ENCODE measurements at places on chromosomes 13 and 19.

DNA sequence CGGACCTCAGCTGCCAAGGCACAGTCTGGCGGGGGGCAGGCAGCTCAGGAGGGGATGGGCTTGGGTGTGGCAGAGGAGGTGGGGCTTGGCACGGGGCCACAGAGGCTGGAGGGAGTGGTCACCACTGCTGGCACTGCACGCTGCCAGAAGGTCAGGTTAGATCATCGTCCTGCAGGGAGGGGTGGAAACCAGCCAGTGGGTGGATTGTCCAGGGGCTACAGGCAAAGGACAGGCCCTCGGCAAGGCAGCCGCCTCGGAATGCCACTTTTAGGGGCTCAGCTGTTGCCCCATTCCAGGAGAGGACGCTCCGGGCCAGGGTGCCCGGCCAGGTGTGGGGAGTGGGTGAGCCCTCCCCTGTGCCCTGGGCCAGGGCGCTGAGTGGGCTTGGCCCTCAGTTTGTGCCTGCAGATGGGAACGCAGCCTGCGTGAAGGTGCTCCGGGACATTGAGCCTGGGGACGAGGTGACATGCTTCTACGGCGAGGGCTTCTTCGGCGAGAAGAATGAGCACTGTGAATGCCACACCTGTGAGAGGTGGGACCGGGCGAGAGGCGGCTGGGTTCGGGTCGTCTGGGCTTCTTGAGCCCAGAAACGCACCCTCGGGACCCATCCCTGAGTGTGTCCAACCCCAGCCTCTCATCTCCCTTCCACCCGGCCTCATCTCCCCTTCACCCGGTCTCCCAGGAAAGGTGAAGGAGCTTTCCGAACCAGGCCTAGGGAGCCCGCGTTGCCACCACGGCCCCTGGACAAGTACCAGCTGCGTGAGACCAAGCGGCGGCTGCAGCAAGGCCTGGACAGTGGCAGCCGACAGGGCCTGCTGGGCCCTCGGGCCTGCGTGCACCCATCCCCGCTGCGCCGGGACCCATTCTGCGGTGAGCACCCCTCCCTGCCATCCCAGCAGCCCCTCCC lies 6.4 kb downstream of the KMT5C start:
- no peak for DNase-seq

DNA sequence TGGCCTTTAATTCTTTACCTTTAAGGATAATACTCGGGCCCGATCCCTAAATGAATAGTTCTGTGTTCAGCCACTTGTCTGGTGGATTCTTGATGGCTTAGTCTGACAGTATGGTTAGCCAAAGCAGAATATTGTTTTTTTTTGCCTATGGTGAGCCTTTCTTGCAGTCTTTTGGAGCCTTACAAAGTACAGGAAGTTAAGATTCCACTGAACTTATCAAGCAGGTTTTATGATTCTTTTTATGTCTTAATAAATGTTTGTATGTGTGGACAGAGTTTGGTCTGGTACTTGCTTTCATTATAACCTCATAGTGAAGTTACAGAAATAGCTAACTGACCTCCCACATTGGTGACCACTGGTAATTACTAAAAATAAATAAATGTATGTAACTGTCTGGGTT lies 17.1 kb downstream of the PCCA start:
- peak; percentile 39 for DNase-seq

- DNase-seq = no peak
These were observed 475 bp downstream of the MRPL57 start for GRCh38 chr13:21176982-21177284.

- no peak for DNase-seq
These were observed 103.7 kb downstream of the RXFP2 start for GRCh38 chr13:31843044-31843443.

DNA sequence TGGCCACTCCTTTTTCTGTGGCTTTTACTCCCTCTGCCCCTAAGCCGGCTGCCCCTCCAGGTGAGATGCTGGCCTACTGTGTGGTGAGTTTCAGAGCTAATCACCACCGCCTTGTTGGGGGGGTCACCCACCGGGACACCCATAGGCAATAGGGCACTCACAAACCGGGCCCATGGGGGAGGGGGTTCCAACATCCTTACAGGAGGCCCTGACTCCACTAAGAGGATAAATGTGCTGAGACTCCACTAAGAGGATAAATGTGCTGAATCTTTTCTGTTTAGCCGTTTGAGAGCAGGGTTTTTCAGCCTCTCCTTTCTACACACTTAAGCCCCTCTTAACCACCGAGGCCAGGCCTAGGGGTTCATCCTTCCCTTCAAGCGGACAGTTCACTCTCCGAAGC lies 73.7 kb downstream of the SLC15A1 start:
- no peak for DNase-seq

DNA sequence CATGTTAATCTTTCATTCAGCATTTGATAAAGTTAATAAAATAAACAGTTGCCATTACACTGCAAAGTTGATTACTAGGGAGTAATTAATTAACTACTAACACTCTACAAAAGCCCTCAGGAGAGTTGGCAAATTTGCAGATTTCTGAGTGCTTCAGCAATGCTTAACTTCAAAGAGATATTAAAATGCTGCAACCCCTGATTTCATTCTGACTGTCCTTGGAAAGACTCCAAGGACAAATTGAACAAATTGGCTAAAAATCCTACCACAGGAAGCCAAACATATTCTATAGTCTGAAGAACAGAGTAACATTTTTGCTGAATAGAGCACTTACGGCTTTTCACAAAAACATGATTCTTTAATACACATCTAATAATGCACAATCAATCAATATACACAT lies 1543.0 kb downstream of the SLITRK5 start:
- no peak for DNase-seq

DNA sequence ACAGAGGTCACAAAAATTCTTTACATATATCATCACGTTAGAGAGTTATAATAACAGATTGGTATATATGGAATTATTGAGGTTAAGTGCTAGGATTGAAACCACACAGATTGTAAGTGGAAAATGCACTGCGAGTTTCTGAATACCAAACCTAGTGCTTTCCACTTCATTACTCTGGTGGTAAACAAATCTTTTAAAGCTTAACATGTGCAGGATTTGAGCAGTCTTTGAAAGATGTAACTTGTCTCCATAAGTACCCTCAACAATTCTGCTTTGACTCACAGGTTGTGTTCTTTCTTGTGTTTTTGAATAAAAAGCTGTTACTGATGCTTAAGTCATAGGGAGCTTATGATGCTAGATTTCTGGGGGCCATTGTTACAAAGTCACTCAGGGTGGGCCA lies 314.7 kb upstream of the DACH1 start:
- no peak for DNase-seq

DNA sequence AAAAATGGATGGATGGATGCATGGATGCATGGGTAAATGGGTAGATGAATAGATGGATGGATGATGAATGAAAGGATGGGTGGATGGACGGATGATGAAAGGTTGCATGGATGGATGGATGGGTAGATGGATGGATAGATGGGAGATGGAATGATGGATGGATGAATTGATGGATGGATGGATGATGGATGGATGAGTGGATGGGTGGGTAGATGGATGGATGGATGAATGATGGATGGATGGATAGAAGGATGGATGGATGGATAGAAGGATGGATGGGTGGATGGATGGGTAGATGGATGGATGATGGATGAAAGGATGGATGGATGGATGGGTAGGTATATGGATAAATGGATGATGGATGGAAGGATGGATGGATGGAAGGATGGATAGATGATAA lies 115.1 kb upstream of the LSM14A start:
- DNase-seq = no peak

DNA sequence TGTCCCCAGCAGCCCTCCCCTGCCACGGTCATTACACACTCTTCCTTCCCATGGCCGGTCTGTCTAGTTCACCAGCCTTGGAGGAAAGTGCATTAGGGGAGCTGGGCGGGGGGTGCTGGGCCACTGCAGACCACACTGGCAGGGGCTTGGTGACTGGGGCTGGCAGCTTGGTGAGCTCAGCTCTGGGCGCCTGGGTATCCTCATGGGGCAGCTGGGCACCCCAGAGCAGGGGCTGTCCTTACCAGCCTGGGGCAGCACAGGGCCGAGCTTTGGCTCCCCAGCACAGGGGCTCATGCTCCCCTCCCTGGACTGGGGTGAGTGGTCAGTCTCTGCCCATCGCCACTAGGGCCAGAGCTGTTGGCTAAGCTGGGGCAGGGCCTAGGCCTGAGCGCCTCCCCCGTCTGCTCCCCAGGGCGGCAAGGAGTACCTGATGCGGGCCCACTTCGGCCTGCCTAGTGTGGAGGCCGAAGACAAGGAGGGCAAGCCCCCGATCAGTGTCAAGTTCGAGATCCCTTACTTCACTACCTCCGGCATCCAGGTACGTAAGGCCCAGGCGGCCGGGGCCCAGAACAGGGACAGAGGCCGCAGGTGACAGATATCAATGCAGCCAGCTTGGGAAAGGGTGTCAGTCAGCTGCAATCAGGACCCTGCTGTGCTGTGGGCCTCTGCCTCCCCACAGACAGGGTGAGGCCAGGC lies 35.5 kb downstream of the AP1M1 start:
- no peak for DNase-seq

DNA sequence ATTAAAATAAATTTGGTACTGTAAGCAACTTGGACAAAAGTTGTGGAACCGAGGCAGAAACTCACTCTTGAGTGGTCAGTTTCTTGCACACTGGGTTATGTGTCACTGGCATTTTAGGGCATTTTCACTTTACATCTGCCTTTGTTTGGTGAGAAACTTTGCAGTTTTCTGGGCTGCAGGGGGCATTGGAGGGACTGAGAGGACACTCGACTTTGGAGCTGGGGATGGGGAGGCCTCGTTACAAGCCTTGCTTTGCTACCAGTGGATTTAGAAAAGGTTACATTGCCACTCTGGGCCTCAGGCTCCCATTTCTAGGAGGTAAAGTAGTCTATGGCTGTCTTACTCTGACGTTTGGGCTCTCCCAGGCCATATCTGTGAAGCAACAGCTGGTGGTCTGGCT lies 41.9 kb upstream of the ZNF536 start:
- no peak for DNase-seq

DNA sequence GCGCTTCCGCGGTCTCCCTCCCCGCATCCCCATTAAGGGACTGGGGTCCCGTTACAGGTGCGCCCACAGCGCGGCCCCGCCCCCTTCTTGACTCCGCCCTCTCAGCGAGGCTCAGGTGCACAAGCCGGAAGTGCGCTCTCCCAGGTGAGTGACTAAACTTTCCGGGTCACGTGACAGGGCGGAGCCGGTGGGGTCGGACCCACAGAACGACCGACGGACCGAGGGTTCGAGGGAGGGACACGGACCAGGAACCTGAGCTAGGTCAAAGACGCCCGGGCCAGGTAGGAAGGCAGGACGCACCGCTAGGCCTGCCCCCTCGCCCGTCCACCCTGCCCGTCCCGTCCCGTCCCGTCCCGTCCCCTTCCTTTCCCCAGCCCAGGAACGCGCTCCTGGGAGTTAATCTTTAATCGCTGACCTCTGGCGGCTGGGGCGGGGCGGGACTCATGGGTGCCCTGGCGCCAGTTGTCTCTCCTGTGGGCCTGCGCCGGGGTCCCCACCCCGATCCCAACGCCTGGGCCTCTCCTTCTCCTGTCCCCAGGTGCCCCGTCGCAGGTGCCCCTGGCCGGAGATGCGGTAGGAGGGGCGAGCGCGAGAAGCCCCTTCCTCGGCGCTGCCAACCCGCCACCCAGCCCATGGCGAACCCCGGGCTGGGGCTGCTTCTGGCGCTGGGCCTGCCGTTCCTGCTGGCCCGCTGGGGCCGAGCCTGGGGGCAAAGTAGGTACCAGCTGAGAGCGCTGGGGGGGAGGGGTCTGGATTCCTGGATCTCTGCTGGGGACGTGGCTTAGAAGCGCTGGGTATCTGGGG lies at the start of gene CRB3:
Gene CRB3, plus strand, starts transcription at position 202 of the 804 bp plus-strand sequence. Its CDS starts 431 bp downstream, at position 633.
- DNase-seq = peak; percentile 87

- no peak for DNase-seq
These were observed 21.9 kb downstream of the KCTD12 start for GRCh38 chr13:76864259-76864658.

DNA sequence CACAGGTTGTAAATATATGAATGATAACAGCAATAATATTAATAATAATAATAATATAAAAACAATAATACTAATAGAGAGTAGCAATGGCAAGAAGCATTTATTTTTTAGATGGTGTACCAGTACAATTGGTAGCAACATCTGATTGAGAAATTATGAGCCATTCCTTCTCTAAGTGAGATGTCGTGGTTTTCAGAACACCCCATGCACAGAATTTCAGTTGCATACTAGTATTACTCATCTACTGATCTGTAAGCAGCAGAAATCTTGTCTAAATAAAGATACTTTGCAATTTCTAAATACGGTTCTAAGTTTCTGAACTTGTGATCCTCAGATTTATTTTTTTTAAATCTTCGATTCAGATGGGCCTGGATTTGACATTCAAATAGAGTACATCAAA lies 788.0 kb upstream of the ATXN8OS start:
- DNase-seq = peak; percentile 3

GRCh38 chr19:13095934-13096927 lies 6.4 kb downstream of the LYL1 start:
- DNase-seq = peak; percentile 17

DNA sequence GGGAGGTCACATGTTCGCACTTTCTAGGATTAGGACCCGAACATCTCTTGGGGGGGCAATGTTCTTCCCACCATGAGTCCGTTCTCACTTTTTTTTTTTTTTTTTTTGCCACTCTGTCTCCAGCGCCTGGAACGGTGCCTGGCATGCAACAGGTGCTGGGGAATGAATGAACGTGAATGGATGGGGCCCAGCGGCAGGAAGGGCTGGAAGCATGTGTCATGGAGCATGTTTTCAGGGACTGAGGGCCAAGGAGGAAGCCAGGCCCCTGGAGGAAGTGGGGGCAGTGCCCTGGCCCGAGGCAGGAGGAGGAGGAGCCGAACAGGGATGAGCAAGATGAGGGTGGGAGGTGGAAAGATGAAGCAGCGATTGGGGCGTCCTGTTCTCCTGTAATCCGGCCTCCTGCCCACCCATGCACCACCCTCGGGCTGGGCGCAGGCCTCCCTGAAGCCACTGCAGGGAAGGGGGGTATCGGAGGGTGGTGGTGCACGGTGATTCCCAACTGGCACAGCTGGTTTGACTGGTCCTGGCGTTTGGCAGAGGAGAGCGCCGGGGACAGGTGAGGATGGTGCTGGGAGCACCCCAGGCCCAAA lies 8.8 kb upstream of the SULT2B1 start:
- peak; percentile 93 for DNase-seq

- peak; percentile 49 for DNase-seq
These were observed 17.5 kb downstream of the KLF2 start for GRCh38 chr19:16342002-16342715.

- peak; percentile 28 for DNase-seq
These were observed 6.9 kb upstream of the LTBP4 start for GRCh38 chr19:40594255-40594654.

GRCh38 chr19:30170495-30171137 lies 201.6 kb upstream of the ZNF536 start:
- DNase-seq = no peak

DNA sequence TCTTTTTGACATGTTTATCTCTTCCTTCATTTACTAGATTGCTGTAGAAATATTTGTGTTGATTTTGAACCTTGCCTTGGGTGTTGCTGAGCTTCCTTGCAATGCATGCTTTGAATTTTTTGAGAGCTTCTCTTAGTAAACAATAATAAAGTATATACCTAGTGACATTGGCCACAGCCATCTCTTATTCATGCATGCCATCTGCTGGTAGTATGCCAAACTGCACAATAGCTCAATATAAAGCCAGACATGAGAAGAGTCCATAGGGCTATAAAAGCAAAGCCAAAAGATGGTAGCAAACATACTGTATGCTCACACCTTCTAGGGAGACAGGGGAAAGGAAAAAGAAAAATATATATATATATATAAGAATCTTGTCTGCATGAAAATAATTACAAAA lies 18.9 kb upstream of the ZSCAN5A start:
- peak; percentile 69 for DNase-seq

GRCh38 chr19:58009666-58010301 lies 7.2 kb upstream of the ZNF606 start:
- DNase-seq = peak; percentile 79

- DNase-seq = no peak
These were observed 20.3 kb upstream of the GPR32 start for GRCh38 chr19:50750010-50750409.

GRCh38 chr13:21120191-21120590 lies 56.2 kb downstream of the SKA3 start:
- no peak for DNase-seq
